ENCODE measurements at places on chromosomes 1 and 21.
A peak's percentile ranks its signal among the peaks of the same experiment; 100 is the strongest.

DNA sequence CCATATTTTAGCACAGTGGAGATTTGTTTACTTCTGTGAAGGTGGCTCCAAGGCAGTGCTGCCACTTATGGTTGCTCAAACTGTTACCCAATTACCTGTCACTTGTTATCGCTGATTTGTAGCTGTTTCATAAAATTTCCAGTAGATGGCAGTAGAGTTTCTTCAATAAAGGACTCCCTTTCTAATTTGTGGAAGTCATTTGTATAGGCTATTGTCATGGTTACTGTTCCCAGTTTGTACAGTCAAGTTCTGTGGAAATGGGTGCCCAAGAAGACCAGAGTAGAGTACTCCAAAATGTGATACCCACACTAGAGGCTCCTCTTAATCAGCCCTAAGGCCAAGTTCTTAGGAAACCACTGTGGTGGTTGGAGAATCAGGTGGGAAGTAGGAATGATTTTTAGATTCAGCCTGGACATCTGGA, 186.1 kb downstream of the CLEC20A start:
- peak; percentile 65 for DNase-seq

DNA sequence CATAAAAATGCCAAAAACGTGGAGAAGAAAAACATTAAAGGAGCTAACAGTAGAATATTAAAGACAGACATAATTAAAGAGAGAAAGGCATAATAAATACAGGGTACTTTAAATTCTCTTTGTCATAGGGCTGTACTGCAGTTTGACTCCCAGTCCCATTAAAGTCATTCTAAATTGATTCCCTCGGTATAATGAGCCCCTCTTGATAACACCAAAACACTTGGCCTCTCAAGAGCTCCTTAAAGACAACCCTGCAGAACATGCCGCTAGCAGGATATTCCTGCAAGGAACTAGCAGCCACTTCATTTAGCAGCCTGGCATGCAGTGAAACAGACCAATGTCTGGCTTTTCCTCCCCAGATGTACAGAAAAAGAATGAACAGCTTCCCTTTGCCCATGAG, 273.8 kb upstream of the ESRRG start:
- DNase-seq, result no peak

GRCh38 chr1:224256640-224257039, 73.3 kb downstream of the NVL start:
- DNase-seq, result no peak

- DNase-seq, result no peak
Observed at GRCh38 chr1:205826016-205826806, 13.2 kb upstream of the SLC41A1 start.

- DNase-seq, result no peak
Observed at GRCh38 chr1:220974431-220974830, 95.2 kb downstream of the HLX start.

- no peak for DNase-seq
Observed at GRCh38 chr1:113582084-113582483, 177.2 kb downstream of the PHTF1 start.

DNA sequence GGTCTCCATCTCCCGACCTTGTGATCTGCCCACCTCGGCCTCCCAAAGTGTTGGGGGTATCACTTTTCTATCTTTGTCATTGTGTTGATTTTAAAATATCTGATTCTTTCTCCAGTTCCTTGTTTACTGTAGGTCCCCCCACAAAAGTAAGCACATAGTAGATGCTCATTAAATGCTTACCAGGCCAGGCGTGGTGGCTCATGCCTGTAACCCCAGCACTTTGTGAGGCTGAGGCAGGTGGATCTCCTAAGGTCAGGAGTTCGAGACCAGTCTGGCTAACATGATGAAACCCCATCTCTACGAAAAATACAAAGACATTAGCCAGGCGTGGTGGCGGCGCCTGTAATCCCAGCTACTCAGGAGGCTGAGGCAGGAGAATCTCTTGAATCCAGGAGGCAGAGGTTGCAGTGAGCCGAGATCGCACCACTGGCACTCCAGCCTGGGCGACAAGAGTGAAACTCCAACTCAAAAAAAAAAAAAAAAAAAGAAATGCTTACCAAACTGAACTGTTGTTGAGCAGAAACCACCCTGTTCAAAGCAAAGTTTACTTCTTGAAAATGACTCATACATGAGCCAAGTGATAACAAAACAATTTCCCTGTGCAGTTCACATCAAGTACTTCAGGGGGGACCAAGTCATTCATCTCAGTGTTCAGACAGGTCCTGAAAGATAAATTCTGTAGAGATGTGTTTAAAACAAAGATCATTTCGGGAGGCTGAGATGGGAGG, 24.3 kb upstream of the NID1 start:
- DNase-seq, result no peak

DNA sequence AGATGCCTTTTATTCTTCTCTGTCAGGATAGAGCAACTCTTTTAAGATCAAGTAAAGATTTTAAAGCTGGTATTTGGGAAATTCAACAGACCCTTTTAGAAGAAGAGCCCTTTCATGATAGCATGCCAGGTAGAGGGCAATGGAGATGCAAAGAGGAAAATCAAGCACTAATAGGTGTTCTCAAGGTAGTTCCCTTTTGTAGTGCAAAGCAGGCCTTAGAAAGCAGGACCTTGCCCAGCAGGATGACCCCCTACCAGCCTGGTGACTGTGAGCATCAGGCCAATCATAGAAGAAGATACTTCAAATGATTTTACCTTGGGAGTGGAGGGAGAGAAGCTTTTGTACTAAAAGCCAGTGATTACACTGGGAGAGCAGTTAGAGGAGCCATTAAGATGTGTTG, 381.4 kb upstream of the ZRANB2 start:
- no peak for DNase-seq

DNA sequence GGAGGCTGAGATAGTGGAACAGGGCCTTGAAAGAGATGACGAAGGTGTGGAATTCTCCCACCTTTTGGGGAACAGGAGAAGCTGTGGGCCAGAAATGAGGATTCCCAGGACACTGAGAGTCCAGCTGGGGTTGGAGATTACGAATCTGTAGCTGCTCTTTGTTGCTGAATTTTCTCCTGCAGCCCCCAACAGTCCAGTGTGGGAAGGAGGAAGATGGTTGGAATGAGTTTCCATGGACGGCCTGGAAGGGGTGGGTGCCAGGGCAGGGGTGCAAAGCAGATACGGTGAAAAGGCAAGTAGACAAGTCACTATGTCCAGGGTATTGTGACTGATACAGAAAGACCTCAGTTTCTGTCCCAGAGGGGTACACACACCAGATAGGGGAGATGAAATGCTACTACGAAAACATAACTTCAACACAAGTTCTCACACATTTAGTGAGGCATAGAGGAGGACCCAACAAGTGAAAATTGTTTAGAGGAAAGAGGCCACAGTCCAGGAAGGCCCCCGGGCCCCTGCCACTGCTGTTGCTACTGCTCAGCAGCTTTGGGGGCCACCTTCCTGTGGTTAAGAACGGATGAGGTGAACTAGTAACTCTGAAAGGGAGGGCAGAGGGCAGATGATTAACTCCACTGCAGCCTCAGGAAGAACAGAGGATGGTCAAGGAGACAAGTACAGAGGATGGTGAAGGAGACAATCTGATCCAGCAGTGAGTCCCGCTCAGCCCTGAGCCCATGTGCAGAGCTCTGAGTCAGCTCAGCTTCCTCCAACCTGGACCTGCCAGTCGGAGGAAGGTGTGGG, 7.3 kb downstream of the CD244 start:
- no peak for DNase-seq

DNA sequence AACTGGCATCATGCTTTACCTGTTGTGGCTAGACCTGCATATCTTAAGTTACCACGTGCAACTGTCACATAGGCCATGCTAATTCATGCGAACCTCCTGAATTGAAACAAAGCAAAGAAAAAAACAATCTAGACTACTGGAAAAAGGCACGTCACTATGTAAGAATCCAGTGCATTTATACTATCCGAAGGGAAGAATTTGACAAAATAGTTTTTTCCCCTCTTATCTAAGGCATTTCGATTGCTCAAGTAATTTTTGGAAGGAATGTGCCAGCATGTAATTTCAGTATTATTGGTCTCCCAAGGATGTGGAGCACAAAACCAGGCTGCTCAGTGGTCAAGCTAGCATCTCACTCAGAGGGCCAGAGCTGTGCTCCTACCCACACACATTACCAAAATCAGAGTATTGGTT, 31.5 kb upstream of the C1orf198 start:
- no peak for DNase-seq

DNA sequence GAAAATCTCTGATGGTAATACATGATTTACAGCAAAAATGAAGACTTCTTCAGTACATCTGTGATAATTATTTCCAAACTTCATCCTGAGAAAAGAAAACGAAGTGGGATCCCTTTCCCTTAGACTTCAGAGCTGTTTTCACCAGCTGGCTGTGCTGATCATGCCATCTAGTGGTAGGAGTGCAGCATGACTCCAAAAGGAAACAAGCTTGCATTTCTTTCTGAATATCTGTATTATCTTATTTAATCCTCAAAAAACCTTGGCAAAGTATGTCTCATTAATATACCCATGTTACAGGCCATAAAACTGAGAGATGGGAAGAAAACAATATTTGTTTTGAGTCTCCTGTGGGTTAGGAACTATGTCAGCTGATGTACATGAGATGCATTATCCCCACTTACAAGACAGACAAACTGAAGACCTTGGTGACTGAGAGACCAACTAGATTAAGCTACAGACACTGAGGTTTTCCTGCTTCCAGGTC, 9.8 kb upstream of the GJA8 start:
- DNase-seq, result peak; percentile 22

DNA sequence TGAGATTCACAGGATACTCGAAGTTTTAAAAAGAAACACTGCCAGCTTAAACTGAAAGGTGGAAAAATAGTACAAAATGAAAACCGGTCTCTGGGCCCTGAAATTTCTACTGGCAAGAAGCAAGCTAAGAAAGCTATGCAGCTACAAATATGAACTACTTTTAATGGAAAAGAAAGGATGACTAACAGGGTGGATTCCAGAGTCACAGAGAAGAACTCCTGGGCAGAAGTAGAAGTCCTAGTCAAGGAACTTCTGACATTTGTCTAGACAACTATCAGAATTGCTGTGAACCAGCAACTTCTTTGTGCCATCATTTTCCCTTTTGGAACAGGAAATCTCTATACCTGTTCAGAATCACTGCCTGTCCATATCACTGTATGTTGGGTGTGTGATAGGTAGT, 38.1 kb downstream of the CD160 start:
- no peak for DNase-seq

DNA sequence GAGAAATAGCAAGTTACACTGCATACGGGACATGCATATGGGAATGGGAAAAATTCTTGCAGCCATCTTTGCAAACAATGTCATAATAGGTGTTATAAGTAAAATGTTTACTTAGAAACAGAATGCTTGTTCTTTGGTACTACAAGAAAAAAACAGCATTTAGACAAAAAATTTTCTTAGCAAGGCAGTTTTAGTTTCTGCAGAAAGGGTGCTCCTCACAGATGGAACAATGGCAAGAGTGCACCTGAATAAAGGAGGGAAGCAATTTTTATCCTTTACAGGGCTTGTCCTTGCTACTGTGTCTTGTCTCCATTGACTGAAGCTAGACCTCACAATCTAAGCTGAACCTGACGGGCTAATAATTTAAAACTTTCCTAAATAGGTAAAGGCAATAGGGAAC, 79.2 kb upstream of the DESI2 start:
- DNase-seq, result no peak

DNA sequence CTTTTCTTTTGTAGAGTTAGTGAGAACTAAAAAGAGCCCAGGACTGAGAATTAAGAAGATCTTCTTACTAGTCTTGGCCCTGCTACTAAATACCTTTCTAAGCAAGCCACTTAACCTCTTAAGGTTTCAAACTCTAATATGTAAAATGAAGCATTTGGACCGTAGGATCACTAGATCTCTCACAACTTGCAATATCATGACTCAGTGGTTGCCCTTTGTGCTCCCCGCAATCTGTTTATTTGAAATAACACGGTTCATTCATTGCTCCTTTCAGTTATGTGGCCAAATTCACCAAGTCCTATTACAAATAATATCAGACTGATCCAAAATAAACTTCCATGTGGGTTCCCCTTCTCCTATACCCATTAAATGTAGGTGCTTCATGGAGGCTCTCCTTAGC, 10.8 kb downstream of the PALMD start:
- no peak for DNase-seq

DNA sequence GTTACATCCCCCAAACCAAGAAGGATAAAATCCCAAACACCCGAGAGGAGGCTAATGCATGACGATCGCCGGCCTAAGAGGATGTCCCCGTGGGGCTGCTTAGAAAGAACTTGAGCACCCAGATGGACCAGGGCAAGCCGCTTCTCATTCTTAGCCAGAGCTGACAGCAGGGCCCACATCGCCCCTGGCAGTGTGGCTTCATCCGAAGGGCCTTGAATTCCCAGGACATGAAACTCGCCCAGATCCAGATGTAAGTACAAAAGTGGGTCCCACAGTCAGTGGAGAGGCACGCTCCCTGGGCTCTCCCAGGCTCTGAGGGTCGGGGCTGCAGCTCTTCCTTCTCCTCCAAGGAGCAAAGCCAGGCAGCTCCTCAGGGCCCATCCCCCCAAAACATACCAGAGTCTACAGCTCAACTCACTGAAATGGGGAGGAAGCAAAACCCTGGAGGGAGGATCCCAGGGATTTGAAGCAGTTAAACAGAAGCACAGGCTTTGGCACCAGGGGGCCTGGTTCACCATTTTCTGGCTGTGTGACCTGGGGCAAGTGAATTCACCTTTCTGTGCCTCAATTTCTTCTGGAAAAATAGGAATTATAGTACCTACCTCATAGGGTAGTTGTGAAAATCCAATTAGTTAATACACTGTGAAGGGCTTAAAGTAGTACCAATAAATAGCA, 85.6 kb downstream of the MAN1C1 start:
- DNase-seq, result no peak

GRCh38 chr1:53043271-53043670, 18.7 kb upstream of the PODN start:
- DNase-seq, result no peak

GRCh38 chr1:3779265-3779911, 6.8 kb downstream of the SMIM1 start:
- DNase-seq, result no peak

- DNase-seq, result peak; percentile 66
Observed at GRCh38 chr21:38712071-38712470, 93.7 kb upstream of the ETS2 start.

- peak; percentile 46 for DNase-seq
Observed at GRCh38 chr1:54287176-54287650, 87.2 kb downstream of the MRPL37 start.

DNA sequence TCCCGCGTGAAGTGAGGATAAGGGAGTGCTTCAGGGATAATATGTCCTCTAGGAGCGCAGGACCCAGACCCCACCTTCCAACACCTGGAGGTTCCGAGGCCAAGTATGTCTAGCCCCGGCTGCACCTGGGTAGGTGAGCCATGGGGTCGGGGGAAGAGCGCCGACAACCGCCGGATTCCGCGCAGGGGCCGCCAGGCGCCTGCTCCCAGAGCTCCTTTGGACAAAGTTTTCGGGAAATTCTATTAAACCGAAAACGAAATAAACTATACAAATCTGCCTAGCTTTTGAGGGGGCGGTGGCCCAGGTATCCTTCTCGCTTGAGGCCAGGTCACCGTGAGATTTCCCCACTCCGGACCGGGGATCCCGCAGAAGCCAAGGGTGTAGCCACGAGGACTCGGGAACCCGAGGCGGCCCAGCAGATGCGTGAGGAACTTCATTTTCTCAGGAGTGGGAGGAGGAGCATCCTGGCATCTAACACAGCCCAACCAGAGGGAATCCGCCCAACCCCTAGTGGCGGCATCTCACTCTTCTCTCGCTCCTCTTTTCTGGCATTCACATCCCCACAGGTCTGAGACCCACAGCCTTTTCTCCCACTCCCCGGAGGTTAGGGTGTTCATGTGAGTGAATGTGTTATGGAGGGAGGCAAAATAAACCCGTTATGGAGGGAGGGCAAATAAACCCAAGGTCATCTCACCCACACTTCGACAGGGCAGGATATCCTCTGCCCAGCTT, 2.3 kb upstream of the DMRTA2 start:
- DNase-seq, result no peak
